ENCODE measurements at places on chromosomes 11 and 22.

DNA sequence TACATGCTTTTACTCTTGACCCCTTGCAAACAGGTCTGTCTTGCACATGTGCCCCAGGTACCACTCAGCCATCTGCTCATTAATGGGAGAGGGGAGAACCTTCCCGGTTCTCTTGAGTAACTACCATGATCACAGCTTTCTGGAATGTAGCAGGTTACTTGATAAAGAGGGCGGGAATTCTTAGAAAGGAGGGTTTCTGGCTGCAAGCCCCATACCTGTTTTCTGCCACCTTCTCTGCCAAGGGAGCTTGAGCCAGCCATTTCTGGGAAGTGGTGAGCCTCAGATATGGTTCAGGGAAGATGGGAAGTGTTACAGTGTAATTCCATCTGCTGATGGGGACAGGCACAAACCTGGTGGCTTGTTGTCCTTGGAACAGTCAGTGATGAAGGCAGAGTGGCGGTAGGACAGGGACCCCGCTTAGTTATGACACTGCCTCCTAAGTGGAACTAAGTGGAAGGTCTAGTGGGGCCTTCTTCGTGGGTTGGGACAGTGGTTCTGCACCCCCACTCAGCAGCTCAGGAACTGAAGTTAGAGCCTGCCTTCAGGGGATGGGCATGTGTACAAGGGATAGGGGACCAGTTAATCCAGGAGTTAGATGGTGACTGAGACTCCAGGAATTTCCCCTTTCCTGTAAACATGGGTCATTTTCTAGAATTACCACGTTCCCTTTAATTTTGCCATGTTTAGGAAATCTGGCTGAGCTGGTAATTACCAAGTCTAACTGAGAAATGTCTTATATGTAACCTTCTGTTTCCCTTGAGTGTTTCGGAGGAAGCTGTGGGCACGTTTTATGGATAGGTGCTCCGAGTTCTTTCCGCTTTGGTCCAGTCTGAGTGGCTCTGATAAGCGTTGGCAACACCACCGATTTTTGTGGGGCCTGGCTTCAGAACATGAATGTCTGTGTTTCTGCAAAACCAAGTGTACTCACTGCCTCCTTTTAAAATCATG lies 35.3 kb downstream of the BCR start:
- no peak for DNase-seq

DNA sequence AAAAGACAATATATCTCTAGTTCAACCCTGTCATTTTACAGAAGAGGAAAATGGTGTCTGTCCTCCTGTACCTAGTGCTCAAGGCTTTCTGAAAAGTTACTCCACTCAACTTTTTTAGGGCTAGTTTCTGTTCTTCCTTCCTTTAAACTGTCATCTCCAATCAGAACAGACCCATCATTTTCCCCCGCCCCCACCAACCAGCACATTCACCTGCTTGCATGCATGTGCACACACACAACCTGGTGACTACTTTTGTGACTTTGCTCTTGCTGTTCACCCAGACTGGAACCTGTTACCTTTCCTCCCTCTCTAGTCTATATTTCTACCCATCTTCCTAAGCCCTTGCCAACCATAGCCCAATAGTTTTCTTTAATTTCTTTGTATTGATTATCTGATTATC lies 5.6 kb downstream of the FBXO7 start:
- DNase-seq: no peak

- DNase-seq: no peak
These were observed 324.5 kb upstream of the PITPNB start for GRCh38 chr22:28243539-28243938.

GRCh38 chr11:94455861-94456260 lies 37.8 kb downstream of the MRE11 start:
- DNase-seq: no peak

Measured in renal cortex interstitium (tissue), 15 donors.